ENCODE measurements at places on chromosomes 1 and 21.

- DNase-seq = no peak
These were observed 42.9 kb downstream of the CRYAA start for GRCh38 chr21:43211760-43212115.

DNA sequence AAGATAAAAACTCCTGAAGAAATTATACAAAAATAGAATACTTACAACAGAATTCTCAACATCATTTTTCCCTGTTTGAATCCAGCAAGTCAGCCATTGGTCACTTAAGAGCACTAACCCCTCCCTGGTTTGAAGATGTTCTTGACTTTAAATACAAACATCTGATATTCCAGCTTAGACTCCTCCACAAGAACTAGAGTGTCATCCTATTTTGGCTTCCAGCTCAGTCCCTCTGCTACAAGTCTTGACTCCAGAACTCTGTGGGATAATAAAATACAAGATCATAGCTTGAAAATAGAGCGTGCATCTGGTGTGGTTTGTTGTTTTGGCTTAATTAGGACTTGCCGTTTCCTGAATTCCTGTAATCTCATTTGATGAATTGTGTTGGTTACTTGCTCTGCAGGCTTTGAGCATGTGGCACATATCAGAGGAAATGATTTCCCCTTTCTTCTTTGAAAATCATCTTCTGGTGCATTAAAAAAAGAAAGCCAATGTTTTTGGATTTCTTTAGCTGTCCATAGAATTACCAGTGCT lies 63.7 kb upstream of the DPT start:
- no peak for DNase-seq

GRCh38 chr1:228363686-228364067 lies 43.0 kb downstream of the TRIM11 start:
- DNase-seq = no peak

DNA sequence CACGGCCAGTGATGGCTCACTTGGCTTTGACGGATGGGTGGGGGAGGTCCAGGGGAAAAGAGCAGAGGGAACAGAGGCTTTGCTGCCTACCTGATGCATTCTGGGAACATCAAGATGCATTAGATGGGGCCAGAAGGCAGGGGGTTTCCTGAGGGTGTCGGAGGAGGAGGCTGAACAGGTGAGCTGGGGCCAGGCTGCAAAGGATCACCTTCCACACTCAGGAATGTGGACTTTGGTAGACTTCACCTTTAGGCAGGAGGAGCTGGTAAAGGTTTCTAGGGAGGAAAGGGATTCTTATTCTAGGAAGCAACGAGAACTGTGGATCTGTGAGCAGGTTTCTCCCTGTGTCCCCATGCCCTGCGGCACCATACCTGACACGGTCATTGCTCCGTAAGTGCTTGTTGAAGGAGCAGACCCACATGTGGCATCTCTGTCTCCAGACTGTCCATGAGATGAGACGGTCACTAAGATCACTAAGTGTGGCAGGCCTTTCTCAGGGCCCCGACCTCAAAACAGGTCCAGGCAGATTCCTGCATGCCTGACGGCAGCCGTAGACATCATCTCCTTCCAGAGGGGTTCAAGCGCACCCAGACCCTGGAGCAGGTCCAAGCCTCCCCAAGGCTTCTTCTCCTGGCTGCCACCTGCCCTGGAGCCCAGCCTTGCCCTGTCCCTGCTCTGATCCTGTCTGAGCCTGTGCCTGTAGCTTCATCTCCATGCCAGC lies 89.1 kb upstream of the SLC25A33 start:
- no peak for DNase-seq

DNA sequence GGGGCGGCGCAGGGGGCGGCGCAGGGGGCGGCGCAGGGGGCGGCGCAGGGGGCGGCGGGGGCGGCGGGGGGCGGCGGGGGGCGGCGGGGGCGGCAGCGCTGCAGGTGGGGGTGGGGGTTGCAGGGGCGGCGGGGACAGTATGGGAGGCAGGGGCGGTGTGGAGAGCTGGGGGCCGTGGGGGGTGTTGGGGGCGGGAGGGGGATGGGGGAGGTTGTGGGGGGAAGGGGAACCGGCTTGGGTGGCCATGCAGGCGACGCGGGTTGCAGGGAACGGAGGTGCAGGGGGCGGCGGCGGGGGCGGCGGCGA lies 13.0 kb upstream of the SLC19A1 start:
- no peak for DNase-seq

- no peak for DNase-seq
These were observed 88.3 kb upstream of the HP1BP3 start for GRCh38 chr1:20875198-20875973.

GRCh38 chr1:87644579-87645190 lies 316.0 kb downstream of the LMO4 start:
- DNase-seq = peak; percentile 7

- no peak for DNase-seq
These were observed 19.1 kb upstream of the LRRC3 start for GRCh38 chr21:44436111-44436611.

DNA sequence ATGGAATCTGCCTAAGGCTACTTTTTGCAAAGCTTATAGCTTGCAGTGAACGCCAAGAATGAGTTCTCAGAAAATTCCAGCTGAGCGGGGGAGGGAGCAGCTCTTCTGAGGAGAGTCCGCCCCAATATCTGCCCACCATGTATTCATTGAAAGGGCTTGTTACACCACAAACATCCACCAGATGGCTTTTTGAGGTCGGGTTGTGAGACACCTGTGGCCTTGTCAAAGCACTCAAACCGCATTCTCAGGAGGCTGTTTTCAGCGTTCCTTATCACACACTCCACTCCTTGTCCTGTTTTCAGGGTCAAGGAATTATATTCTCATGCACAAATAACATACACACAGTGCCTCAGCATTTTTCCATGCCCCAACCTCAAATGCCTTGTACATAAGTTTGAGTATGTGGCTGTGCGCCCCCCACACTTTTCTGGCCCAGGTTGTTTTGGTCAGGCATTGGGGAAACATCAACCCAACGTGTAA lies 3.9 kb upstream of the C4BPB start:
- DNase-seq = peak; percentile 63

DNA sequence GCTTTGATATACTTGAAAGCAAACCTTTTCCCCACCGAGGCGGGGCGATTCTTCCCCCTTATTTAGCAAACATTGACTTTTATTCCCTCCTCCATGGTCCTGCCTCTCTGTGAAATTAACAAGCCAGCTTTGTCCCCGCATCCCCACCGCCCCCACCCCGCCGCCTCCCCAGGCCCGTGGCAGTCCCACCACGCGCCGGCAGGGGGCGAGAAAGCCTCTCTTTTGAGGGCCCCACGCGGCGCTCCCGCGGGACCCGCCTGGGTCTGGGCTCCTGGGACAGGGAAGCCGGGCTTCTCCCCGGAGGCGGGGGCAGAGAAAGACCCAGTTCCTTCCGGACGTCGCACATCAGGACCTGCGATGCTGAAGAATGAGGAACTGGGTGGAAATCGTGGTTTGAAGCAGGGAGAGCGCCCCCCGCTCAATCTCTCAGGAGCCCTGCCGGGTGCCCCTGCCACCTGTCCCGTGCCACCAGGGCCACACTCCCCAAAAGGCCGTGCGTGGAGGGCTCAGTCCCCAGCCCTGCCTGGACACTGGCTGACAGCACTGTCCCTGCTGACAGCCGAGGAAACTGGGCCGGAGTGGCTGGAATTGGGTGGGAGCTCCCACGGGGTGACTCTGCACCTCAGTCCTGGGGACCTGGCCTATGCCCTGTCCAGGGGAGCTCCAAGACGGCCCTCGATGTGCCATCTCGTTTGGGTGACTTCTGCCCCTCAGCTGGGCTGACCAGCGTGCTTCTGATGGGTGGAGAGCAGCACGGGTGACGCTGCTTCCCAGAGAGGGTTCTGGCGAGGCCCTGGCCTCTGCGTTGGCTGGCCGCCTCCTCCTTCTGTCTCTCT lies 8.6 kb upstream of the ACTRT2 start:
- DNase-seq = no peak

GRCh38 chr1:40531381-40532061 lies at the start of gene ZNF684:
Gene ZNF684 (plus strand): TSS chr1:40531637. CDS start chr1:40533167, 1,530 bp downstream.
- DNase-seq = peak; percentile 96

- DNase-seq = no peak
These were observed 11.1 kb downstream of the COL18A1 start for GRCh38 chr21:45415943-45416611.

GRCh38 chr21:16407403-16408240 lies 677.8 kb downstream of the USP25 start:
- peak; percentile 38 for DNase-seq

DNA sequence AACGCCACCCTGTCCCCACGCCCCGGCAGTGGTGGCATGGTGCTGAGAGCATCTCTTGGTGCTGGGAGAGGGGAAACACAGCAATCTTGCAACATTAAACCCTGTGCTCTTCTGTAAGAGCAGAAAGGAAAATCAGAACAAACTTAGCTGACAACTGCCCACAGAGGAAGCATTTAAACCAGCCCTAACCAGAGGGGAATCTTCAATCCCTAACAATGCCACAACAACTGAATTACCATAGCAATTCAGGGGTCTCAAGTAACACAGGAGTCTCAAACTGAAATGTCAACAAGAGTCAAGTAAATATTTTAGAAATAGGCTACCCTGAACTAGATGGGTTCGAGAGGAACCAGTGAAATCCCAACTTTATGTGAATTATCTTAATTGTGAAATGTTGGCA lies 1983.6 kb downstream of the NCAM2 start:
- DNase-seq = no peak

DNA sequence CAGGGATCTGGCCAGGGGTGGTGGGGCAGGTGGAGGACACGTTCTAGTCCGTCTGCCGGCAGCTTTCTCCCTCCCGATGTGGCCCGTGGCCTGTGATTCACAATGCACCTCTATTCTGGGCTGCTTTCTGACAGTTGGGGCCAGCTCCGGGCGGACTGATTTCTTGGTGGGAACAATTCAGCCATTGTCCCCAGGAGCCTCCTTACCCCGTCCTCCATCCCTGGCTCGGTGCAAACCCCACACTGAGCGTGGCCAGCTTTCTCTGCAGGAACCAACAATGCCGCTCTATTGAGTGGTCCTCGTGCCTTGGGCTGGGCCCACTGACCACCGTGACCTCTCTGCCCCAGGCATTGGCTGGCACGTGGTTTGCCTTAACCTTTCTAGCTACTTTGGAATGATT lies 29.7 kb downstream of the PADI2 start:
- no peak for DNase-seq

DNA sequence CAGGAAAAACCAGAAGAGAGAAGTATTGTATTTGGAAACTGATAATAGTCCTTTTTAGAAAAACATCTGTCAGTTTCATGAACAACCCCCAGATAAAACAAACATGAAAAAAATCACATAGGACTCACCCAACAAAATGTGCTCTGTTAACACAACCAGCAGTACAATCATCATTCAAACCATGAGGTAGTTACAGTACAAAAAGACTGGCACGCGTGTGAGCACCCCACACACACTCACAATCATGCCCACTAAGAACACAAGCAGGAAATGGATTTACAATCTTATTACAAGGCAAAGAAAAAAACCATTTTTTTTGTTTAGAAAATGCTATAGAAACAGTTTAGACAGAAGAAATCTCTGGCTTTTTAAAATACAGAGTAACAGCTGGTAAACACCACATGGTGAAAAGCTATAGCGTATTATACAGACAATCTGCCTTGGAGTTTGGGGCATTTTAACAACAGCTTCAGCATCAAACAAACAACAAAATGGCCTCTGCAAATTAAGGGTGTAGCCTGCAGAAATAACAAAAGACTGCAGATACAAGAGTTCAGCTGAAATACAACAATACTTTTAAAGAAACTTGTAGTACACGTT lies 180.0 kb downstream of the CDC7 start:
- no peak for DNase-seq

DNA sequence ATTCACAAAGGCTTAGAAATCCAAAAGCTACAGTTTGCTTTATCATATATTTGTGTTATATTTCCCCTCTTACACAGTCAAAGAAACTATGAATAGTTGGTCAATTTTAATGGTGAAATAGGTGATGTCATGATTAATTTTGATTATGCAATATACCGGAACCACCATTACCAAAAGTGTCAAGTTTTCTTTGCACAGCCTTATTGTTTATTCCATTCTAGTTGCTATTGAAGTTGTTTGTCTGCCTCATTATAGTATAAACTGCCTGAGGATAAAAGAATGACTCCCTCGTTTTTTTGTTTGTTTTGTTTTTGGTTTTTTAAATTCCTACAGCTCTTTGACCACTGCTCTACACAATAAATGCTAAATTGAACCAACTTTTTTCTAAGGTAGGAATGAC lies 690.6 kb upstream of the ZP4 start:
- peak; percentile 25 for DNase-seq

DNA sequence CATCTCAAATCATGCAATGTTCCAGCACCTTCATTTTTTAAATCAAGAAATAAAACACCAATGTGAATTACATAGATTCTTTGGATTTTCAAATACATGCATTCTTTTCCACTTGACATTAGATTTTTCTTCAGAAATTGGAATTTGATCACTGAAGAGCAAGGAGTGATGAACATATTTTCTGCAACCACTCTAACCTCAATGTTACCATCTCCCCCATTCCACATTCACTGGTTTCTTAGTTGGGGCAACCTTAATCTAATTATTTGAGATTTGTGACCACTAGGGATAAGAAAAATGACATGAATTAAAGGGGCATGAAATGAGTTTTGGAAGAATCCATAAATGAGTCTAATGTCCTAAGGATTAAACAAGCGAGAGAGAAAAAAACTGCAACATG lies 168.7 kb upstream of the NR5A2 start:
- DNase-seq = no peak

- DNase-seq = no peak
These were observed 26.3 kb upstream of the NEK2 start for GRCh38 chr1:211701733-211702132.

GRCh38 chr1:89041119-89041641 lies 18.5 kb upstream of the GBP3 start:
- DNase-seq = peak; percentile 75

DNA sequence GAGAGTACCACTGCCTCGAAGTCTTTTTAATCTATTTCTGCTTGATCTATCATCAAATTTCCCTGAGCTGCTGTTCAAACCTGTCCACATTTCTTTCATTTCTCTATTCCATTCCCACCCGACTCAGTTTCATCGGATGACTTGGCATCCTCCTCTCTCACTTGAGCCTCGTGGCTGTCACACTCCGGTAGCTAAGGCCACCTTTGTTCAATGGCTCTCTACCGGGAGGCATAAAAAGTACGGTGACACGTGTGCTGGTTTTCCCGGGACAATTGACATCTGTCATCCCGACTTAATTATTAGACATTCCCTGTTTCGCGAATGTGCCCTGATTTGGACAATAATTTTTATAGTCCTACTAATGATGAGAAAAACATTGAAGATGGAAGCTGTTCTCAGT lies 22.6 kb downstream of the MIS18A start:
- no peak for DNase-seq

DNA sequence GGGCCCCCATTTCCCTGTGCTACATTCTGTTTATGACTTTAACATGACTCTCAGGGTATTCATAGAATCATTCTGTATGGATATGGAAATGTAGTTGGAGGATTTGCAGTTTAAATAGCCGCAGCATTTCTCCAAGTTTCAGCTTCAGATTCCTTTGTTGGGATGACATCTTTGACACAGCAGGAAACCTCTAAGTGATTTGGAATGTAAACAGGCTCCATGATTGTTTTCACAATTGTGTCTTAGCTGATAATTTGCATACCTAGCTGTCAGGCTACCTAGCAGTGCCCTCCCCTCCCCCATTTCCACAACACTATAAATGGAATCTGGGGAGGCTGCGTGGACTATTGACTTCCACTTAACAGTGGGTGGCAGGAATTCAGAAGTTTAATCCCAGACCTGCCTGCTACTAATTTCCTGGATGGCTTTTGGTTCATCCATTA lies 290.2 kb downstream of the HLX start:
- DNase-seq = peak; percentile 53

Data from EL (cell line).